Bladder microvascular endothelial cell (primary cell): ENCODE measurements at places on chromosomes 13 and 19. TPM values are rescaled to one million over a fixed set of nuclear protein-coding genes. Genes with fewer than 3 reads are reported as not detected.

DKKL1 gene
- 0.31 TPM in 1 of 2 replicates, not detected in the other for total RNA-seq

PRR22 gene
- total RNA-seq = 0.13 and 0.32 TPM in 2 replicates

MAMSTR gene
- total RNA-seq = 0.16 and 0.25 TPM in 2 replicates

HIPK4 gene
- total RNA-seq = 0.06 TPM in 1 of 2 replicates, not detected in the other

FUT6 gene
- total RNA-seq = not detected in 2 replicates

DLEU7 gene
- under 0.01 TPM in 1 of 2 replicates, not detected in the other for total RNA-seq

ZNF837 gene
- 1.2 and 1.9 TPM in 2 replicates for total RNA-seq

PNMA8B gene
- 0.16 and 0.19 TPM in 2 replicates for total RNA-seq

OLFM2 gene
- total RNA-seq = 1.6 and 2.6 TPM in 2 replicates

ZNF780A gene
- 6.3 and 12.6 TPM in 2 replicates for total RNA-seq

EPS8L1 gene
- 7.9 and 12.4 TPM in 2 replicates for total RNA-seq

CEACAM5 gene
- total RNA-seq = not detected in 2 replicates

ZNF724 gene
- total RNA-seq = 4.0 and 8.1 TPM in 2 replicates

AKAP8L gene
- total RNA-seq = 37.1 and 90.4 TPM in 2 replicates

OR7A5 gene
- not detected in 2 replicates for total RNA-seq

PRKCSH gene
- 102 and 189 TPM in 2 replicates for total RNA-seq

PRR36 gene
- total RNA-seq = 0.13 TPM in 1 of 2 replicates, not detected in the other
